ENCODE measurements at places on chromosomes 2 and 18.

DNA sequence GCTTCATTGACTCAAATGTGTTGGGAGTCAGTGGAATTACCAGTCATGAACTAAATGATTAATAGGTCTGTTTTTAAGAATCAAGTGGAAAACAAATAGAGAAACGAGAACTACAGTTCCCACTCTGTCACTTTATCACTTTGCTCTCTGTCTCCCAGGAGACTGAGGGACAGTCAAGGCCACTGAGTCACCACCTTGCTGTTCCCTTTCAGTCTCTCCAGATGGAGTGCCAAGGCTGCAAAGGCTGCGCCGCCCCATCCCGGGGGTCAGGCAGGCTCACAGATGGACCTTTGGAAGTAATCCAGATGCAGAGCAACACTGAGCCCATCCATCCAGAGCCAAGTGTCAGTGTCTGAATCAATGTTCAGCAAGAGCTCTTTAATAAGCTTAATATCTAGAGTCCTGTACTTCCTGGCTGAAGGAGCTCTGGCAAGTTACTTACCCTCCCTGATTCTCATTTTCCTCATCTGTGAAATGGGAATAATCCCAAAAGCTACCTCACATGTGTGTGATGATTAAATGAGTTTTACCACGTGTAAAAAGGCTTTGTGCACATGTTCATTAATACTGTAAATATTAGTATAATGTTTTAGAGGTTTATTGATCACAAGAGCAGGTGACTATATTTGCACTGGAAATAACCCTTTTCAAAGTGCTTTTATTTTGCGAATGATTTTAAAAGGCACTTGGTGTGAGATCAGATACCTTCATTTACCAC lies 43.0 kb upstream of the EFEMP1 start:
- DNase-seq, result no peak

GRCh38 chr2:120203251-120204021 lies 19.8 kb downstream of the TMEM185B start:
- DNase-seq, result no peak

DNA sequence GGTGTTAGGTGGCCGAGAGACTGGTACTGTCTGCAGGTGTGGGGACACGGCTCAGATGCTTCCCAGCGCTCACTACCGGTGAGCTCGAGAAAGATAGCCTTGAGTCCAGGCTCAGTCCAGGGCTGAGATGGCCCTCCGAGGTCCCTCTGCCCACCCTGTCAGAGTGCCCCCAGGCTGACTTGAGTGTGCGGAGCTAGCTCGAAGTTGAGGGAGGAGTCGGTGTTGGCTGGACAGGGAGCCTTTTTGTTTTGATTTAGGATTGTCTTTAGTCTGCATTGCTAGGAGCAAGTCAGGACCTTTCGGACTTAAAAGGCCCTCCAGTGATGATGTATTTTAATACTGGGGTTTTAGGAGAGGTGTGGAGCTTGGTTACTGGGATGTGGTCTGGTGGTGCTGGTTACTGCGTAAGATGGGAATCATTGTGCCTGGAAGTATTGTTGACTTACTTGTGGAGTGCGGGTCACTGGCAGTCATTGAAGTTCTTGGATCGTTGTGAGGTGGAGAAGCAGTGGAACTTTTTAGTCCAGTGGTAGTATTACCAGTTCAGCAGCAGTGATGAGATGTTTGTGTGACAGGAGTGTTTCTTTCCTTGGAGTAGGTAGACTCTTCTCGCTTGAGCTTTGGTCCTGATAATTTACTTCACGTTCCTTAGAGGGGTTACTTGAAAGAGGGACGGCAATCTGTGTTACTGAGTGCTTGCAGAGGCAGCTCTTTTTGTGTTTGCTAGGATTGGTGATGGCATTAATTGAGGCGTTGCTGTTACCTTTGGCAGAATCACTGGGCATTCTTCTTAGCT lies 633 bp downstream of the KIAA1328 start:
- no peak for DNase-seq

DNA sequence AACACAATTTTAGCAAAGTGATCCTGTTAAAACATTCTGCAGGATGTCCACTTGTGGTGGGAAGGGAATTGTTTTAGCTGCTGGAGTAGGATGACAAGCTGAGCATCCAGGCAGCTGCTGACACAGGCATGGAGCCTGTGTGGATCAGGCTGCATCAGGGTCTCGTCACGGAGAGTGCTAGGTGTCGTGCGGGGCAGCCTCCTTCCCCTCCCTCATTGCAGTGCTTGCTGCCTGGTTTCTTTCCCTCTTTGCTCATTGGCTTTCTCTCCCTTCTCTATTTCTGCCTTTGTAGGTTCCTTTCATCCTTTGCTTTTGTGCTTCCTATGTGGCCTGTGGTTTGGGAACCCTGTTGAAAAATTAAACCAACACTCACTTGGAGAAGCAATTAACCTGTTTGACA lies 172.9 kb downstream of the TPGS2 start:
- DNase-seq, result peak; percentile 18

GRCh38 chr2:155169317-155169716 lies 470.8 kb downstream of the KCNJ3 start:
- DNase-seq, result no peak
